ENCODE measurements at places on chromosomes 3 and 15.

- no peak for DNase-seq
Measured at GRCh38 chr3:168289471-168290008, 193.8 kb upstream of the GOLIM4 start.

- DNase-seq: no peak
Measured at GRCh38 chr3:100141586-100141985, 27.3 kb upstream of the FILIP1L start.

GRCh38 chr3:14553871-14554270 is 13.7 kb upstream of the GRIP2 start:
- no peak for DNase-seq

GRCh38 chr15:59367022-59367451 is 5.6 kb downstream of the MYO1E start:
- DNase-seq: no peak

DNA sequence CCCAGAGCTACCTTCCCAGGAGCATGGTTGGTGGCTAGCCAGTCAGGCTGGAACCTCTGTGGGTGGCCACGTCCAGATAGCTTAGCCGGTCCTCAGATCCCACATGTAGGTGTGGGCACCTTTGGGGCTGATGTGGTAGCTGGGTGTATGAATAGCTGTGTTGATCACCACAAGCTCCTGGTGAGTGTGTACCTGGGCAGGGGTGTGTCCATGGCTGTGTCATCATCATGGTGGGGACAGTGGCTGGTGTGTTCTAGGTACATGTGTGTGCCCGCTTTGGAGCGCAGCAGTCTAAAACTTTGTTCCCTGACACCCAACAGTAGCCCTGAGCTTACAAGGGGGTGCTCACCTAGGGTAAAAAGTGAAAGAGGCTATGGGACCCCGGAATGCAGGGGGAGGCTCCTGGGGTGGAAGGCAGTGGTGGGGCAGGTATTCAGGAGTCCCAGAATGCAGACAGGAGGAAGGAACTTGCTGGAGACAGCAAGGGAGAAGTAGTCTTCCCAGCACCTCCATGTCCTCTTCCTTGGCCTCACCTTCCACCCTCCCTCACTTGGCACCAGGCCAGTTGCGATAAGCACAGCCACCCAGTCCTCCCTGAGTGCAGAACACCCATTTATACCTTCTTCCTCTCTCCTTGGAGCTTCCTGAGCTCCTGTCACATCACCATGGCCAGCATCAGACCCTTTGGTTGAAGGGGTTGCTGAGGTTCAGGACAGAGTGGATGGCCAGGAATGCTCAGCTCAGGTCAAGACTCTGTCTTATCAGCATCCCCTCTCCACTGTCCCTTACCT is 1.2 kb downstream of the CISH start:
- no peak for DNase-seq

DNA sequence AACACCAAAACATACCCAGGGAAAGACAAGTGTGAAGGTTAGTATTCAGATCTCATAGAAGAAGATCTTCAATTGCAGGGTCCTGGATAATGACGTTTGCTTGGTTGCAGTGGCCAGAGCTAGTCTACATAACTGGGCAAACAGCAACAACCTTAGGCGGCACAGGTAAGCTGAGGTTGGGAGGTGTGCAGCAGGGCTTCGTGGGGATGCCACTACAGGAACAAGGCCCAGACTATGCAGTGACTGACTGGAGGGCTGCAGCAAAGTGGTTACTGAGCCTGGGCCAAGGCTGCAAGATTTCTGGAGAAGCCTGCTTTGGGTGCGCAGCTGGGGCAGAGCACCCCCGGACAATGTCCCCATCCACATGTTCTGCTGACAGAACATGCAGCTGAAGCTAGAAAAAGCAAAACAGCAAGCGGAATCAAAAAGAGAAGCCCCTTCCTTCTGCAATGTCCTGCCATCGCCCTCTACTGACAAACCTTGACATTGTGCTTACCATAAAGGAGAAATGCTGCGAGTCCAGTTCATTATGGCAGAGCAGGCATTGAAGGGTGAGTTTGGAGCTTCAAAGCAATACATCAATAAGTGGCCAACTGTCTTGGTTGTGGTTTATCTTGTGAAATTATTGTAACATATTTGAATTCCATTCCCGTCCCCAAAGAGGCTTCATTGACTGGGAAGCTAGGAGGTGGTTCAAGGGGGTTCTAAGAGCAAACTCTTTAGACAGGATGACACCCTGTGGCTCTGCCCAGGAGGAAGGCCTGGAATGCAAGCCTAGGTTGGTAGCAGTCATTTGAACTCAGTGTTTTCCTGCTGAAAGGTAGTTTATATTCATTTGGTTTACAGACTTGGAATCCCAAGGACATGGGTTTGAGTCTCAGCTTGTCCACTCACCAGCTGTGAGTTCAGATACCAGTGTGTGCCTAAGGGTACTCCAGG is 217.0 kb downstream of the PDCD6IP start:
- no peak for DNase-seq

- no peak for DNase-seq
Measured at GRCh38 chr3:32817257-32817557, 590 bp upstream of the TRIM71 start.

- DNase-seq: no peak
Measured at GRCh38 chr3:58331593-58332152, 1.0 kb upstream of the PXK start.

DNA sequence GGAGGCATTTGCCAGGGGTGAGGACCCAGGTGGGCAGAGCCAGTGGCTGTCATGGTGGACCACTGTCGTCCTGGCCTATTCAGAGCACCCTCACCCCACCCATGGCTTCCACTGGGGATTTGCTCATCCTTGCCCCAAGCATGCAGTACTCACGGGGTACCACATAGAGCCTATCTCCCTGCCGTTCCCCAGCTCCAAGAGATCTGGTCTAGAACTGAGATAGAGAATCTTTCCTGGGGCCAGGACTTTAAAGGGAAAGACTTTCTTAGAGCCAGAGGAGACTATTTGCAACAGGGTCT is 76.9 kb upstream of the TNFAIP8L3 start:
- DNase-seq: no peak

DNA sequence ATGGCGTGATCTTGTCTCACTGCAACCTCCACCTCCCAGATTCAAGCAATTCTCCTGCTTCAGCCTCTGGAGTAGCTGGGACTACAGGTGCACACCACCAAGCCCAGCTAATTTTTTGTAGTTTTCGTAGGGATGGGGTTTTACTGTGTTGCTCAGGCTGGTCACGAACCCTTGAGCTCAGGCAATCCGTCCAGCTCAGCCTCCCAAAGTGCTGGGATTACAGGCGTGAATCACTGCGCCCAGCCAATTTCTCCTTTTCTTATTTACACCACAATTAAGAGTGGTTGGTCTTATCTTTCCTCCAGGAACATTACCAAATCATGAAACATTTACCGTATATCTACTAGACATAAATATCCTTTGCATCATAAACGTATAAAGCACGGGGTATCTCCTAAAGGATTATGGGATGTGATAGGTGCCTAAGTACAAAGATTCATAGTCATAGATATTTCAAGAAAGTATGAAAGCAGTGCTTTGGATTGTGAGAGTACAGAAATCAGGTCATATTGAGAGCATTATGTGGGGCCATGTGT is 194.5 kb downstream of the RBMS3 start:
- no peak for DNase-seq

- no peak for DNase-seq
Measured at GRCh38 chr15:65927545-65927944, 58.3 kb downstream of the RAB11A start.

GRCh38 chr3:54279005-54279583 is 156.7 kb downstream of the CACNA2D3 start:
- no peak for DNase-seq

GRCh38 chr3:123716411-123716810 is 131.6 kb upstream of the HACD2 start:
- DNase-seq: no peak

- no peak for DNase-seq
Measured at GRCh38 chr3:193688834-193689714, 96.1 kb downstream of the OPA1 start.

- DNase-seq: no peak
Measured at GRCh38 chr15:49330166-49330565, 92.9 kb upstream of the FGF7 start.

DNA sequence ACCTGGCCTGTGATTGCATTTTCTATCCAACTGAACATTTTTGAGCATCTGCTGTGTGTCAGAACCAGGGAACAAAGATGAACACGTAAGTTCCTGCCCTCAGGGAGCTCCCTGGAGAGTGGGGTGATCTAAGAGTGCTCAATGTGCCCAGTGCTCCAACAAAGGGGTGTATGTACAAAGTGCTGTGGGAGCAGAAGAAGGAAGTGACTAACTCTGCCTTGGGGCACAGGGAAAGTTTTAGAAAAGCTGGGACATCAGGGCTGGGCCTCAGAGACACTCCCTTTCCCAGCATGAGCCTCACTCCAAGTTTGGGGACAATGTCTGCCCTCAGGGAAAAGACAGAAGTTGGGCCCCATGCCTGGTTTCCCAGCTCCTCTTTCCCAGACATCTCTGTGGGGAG is 27.6 kb upstream of the BNC1 start:
- no peak for DNase-seq

GRCh38 chr3:96319166-96319565 is 495.2 kb upstream of the EPHA6 start:
- no peak for DNase-seq

- DNase-seq: no peak
Measured at GRCh38 chr3:98777286-98777685, 14.1 kb downstream of the ST3GAL6 start.

GRCh38 chr3:116741467-116741866 is 31.9 kb downstream of the TUSC7 start:
- DNase-seq: no peak

DNA sequence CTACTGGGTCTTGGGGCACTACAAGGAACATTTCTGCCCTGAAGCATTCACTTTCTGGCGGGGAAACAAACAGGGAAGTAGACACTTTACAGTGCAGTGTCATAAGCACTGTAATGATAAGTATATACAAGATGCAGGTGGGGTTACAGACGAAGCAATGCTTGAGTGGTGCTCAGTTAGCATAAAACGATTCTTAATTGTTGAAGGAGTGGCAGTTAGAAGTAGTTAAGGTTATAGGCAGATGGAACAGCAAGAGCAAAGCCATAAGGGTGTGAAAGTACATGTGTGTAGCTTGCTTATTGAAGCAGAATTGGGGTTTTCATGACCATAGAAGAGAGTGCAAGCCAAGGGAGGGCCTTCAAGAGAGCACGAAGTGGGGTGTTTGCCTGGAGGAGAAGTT is 46.2 kb downstream of the SLC25A26 start:
- no peak for DNase-seq

GRCh38 chr3:120683213-120683612 is 1.2 kb upstream of the HGD start:
- no peak for DNase-seq

DNA sequence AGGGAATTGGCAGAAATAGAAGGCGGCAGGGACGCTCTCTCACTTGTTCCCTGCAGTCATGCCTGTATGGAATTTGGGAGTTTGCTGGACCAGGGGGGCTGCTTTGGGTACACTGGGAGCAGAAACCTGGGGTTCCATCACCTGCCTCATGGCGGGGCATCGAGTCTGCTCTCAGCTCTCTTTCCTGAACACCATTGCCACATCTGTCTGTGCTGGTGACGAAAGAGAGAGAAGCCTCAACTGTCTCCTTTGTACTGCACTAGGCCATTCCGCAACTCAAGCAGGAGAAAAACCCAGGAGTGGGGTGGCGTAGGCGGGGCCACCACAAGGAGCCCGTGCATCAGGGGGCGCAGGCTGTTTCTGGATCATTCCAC is 14.0 kb downstream of the TMEM158 start:
- no peak for DNase-seq

- no peak for DNase-seq
Measured at GRCh38 chr3:73446467-73447110, 178.2 kb downstream of the PDZRN3 start.

DNA sequence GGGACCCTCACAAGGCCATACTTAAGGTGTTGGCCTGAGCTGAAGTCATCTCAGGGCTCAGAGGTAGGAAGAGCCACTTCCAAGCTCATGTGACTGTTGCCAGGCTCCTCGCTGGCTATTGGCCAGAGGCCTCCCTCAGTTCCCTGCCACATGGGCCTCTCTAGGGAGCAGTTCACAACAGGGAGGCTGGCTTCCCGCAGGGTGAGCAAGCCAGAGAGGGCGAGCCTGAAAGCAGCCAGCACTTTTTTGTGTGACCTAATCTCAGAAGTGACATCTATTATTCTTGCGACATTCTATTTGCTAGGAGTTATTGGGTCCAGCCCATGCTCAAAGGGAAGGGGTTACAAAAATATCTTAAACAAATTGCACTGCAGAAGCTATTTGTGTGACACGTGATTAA is 201.4 kb downstream of the SSR3 start:
- DNase-seq: no peak

DNA sequence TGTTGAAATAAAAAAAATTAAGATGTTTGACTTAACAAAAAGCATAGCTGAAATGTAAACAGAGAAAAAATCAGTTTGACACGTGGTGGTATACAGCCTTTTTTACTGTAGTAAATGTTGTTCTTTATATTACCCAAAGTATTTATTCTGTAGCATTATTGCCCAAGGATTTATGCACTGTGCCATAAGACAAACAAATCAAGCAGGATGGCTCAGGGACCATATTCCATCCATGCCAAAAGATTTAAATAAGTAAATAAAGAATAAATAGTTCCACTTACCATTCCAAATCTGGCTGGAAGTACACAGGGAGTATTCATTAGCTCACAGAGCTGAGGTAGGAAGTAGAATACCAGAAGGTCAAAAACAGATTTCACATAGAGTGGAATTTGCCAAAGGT is 666.7 kb upstream of the CADM2 start:
- DNase-seq: no peak

DNA sequence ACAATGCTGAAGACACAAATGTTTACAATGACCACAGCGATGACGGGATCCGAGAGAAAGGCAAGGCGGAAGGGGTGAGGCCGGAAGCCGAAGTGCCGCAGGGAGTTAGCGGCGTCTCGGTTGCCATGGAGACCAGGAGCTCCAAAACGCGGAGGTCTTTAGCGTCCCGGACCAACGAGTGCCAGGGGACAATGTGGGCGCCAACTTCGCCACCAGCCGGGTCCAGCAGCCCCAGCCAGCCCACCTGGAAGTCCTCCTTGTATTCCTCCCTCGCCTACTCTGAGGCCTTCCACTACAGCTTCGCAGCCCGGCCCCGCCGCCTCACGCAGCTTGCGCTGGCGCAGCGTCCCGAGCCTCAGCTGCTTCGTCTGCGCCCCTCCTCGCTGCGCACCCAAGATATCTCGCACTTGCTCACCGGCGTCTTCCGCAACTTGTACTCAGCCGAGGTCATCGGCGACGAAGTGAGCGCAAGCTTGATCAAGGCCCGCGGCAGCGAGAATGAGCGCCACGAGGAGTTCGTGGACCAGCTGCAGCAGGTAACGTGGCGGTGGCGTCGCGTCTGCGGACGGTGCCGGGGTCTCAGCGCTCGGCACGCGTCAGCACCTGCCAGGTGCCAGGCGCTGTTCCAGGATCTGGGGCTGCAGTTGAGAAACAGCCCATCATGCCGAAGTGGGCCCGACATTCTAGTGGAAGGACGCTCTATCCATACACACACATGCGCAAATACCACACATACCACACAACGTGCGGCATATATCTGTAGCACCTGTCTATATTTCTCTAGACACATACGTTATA is at the start of gene DLEC1:
TSS of gene DLEC1 (plus strand) at position 108 of the 798 bp plus-strand sequence. CDS start at position 126, 18 bp downstream.
- peak; percentile 73 for DNase-seq

- no peak for DNase-seq
Measured at GRCh38 chr3:195763843-195764825, 43.4 kb downstream of the MUC20 start.

GRCh38 chr3:78893161-78893560 is 874.6 kb downstream of the ROBO1 start:
- DNase-seq: no peak

GRCh38 chr15:64878705-64879104 is 33.0 kb upstream of the ANKDD1A start:
- no peak for DNase-seq
